ENCODE measurements at places on chromosomes 2 and 18. TPM values are rescaled to one million over a fixed set of nuclear protein-coding genes. Genes with fewer than 3 reads are reported as not detected.

Gene YPEL5
- total RNA-seq = 250 TPM

Gene LYG2
- not detected for total RNA-seq

Gene AQP12B
- total RNA-seq = not detected

Gene CFAP65
- under 0.01 TPM for total RNA-seq

Gene FTCDNL1
- 1.2 TPM for total RNA-seq

Gene IL37
- total RNA-seq = not detected

Gene CYP27A1
- total RNA-seq = 36.0 TPM

Gene HOXD8
- total RNA-seq = not detected

Gene SLC66A2
- total RNA-seq = 35.8 TPM

Measured in bronchial smooth muscle cell (primary cell).